Cardiac muscle cell (in vitro differentiated cells and primary cell): ENCODE measurements at places on chromosomes 13 and 19.

- DNase-seq = no peak
Measured at GRCh38 chr19:48676487-48676886, 3.7 kb upstream of the NTN5 start.

- no peak for DNase-seq
Measured at GRCh38 chr13:105118426-105118985, 1417.0 kb downstream of the EFNB2 start.

DNA sequence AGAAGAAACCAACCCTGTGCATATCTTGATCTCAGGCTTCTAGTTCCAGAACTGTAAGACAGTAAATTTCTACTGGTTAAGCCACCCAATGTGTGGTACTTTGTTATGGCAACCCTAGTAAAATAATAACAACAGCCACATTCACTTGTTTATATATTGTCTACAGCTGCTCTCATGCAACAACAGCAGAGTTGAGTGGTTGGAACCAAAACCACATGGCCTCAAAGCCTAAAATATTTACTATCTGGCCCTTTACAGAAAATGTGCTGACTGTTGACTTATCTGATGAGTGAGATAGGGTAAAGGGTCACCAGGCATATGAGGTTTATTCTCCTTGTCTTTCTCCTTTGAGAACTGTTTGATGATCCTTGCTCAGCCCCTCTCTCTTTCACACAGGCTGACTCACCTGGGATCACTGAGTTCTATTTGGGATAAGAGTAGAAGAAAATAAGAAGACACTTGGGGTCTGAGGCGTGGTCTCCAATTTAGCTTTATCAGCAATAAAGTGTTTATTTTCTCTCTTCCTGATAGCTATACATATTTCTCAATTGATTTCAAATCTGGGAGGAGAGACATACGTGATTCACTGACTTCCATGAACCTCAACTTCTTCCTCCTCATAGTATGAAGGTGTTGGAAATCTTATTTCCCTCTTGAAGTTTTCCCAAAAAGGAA, 227.5 kb upstream of the STARD13 start:
- DNase-seq = no peak

GRCh38 chr13:66264971-66265370, 965.2 kb downstream of the PCDH9 start:
- no peak for DNase-seq

GRCh38 chr19:33054623-33055022, 10.1 kb downstream of the RHPN2 start:
- no peak for DNase-seq

- peak; percentile 18 for DNase-seq
Measured at GRCh38 chr13:67273001-67273400, 42.9 kb upstream of the PCDH9 start.

- DNase-seq = no peak
Measured at GRCh38 chr13:44912278-44913016, 76.8 kb downstream of the NUFIP1 start.

- no peak for DNase-seq
Measured at GRCh38 chr19:38385804-38386257, 2.0 kb downstream of the GGN start.

DNA sequence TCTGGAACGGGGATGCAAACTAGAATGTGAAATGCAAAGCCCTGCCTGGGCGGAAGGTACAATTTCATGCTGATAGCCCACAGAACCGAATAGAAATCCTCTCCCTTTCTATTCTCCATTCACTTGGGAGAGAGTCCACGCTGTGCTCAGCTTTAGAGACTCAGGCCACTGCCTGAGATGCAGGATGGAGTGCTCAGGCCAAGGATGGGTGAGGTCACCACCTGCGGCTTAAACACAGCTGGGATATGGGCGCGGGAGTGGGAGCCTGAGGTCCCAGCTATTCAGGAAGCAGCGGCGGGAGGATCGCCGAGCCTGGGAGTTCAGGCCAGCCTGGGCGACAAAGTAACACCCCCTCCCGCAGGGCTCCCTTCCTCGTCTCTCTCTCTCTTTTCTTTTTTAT, 446 bp upstream of the ZNF83 start:
- DNase-seq = no peak

DNA sequence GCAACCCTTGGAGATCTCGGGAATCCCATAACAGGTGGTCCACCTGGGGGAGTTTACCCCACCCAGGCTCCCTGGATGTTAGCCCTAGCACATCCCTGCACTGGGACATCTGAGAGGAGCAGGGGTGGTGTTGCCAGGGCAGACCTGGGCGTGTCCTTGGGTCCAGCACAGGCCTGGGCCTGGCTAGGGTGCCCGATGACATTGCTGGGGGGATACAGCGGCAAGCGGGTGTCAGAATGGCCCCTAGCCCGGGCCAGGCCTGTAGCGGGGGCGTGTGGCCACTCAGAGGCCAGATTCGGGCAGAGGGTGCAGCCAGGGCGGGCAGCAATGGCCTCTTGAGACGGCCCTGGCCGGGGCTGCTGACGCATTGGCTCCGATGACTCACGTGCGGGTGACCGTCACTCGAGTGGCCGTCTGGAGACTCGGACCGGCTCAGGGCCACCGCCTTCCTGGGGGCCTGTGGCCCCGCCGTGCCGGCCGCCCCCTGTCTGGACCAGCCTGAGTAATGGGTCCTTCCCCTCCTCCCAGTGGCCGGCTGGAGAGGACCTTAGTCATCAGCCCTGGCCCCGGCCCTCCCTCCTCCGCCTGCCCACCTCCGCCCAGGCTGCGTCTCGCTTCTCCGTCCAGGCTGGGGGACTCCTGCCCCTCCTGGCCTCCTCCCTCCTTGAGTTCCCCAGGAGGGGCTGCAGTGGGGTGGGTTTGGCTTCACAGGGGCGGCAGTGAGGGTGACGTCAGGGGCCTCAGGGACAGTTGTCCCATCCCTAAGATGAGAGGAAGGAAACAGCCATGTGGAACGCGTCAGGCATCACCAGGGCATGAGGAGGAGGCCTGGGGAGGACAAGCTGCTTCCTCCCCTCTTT, 23.2 kb upstream of the CRTC1 start:
- peak; percentile 44 for DNase-seq

GRCh38 chr13:114118511-114119123, 13.8 kb downstream of the RASA3 start:
- DNase-seq = no peak

- DNase-seq = peak; percentile 74
Measured at GRCh38 chr19:33796164-33796875, at the start of gene KCTD15. TSS of gene KCTD15 (plus strand) at chr19:33796870. CDS start at chr19:33800455, 3,585 bp downstream.

- no peak for DNase-seq
Measured at GRCh38 chr19:30263830-30264381, 108.3 kb upstream of the ZNF536 start.

- peak; percentile 82 for DNase-seq
Measured at GRCh38 chr13:114099191-114099590, 33.2 kb downstream of the RASA3 start.

GRCh38 chr19:58325311-58326022, 1.3 kb upstream of the ZSCAN22 start:
- DNase-seq = no peak

GRCh38 chr13:52001120-52001731, 10.0 kb downstream of the ATP7B start:
- DNase-seq = peak; percentile 56

DNA sequence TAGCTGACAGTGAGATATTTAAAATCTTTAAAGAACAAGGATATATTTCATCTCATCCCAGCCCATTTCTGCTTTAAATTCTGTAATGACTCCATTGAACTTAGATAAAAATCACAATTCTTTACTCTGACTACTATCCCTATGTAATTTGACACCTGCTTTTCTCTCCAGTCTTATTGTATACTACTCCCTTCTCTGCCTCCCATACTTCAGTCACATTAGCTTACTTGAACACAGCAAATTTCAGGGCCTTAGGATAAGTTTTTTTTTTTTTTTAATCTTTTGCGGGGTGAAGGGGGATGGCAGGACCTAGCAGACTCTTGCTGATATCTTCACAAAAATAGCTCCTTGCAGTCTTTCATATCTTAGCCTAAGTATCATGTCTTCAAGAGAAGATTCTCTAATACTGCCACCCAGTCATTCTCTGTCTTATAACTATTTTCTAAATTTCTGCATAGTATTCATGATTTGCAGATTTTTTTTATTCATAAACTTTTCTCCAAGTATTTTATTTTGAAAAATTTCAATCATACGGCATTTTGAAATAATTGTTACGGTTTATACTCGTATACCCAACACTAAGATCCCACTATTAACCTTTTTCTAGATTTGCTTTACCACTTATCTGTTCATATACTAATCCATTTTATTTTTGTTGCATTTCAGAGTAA, 151.4 kb downstream of the PCCA start:
- no peak for DNase-seq

- DNase-seq = no peak
Measured at GRCh38 chr13:60402022-60402421, 5.0 kb downstream of the TDRD3 start.

DNA sequence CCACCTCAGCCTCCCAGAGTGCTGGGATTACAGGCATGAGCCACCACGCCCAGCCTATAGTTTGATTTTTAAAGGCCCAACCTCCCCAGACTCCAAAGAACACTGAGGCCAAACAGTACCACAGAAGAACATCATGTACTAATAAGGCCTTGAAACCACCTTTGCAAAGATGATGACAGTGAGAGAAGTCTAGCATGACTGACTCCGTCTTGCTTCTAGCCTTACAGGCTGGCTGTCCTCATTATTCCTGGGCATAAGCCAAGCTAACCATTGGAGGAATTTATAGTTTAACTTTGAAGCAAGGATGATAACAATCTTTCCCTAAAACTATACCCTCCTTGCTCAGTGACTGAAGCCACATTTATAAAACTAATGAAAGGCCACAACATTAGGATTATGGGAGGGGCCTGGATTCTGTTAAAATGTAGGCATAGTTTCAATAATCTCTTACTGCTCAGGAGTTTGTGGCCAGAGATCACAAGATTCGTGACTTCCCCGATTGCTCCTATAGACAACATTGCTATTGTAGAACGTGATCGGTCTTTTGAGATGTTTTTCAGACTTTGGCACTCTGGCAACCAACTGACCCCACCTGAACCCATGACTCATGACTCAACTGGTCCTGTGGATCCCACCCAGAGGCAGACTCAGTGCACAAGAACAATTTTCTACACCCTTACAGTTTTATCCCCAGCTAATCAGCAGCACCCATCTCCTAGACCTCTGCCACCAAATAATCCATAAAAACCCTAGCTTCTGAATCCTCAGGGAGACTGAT, 17.6 kb downstream of the GPR42 start:
- no peak for DNase-seq

GRCh38 chr19:48444129-48444935, 1.5 kb upstream of the GRWD1 start:
- DNase-seq = no peak

GRCh38 chr19:50654882-50655281, 5.6 kb downstream of the C19orf81 start:
- DNase-seq = no peak

- DNase-seq = peak; percentile 76
Measured at GRCh38 chr13:113616991-113617749, 32.6 kb downstream of the TFDP1 start.

GRCh38 chr19:9967326-9967725, 31.0 kb upstream of the OLFM2 start:
- peak; percentile 33 for DNase-seq

DNA sequence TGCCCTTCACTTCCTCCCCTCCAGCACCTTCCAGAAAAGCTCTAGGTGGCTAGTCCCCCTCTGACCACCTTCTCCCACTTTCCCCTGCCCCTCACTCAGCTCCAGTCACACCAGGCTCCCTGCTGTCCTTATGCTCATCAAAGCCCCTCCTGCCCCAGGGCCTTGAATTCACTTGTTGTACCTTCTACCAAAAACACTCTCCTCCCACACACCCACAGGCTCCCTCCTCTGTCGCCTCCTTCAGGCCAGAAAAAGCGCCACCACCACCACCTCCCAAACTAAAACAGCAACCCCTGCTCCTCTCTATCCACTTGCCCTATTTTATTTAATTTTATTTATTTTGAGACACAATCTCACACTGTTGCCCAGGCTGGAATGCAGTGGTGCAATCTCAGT, 4.8 kb upstream of the CEACAM16 start:
- no peak for DNase-seq

DNA sequence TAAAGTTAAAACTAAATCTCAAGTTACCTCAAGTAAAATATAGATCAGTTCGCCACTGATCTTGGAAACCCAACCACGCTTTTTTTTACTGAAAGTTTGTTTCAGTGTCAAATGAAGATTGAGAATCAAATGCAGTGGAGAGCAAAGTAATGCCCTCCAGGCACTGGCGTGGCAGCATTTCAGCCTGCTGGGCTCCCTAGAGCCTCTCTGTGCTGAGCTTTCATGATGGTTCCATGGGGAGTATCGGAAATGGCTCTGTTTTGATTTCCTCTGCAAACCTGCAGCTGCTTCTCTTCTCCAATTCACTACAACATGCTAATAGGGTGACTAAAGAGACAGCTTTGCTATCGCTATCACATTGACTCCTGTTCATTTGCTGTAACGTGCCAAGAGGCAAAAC, 141.6 kb downstream of the FGF14 start:
- no peak for DNase-seq

DNA sequence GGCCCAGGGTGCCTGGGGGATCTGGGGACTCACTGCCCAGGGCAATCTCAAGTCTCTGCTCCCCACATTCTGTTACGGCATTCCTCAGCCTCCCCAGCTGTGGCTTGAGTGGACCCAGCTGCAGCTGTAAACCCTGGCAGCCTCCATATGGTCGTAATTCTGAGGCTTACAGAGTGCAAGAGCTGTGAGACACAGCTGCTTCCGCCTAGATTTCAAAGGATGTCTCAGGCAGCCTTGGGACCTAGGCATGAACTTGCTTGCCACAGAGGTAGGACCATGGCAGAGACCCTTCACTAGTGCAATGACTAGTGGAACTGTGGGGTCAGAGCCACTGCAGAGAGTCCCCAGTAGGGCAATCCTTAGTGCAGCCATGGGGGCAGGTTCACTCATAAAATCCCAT, 297.5 kb downstream of the ENOX1 start:
- no peak for DNase-seq

GRCh38 chr13:85541476-85541875, 257.7 kb downstream of the SLITRK6 start:
- no peak for DNase-seq

DNA sequence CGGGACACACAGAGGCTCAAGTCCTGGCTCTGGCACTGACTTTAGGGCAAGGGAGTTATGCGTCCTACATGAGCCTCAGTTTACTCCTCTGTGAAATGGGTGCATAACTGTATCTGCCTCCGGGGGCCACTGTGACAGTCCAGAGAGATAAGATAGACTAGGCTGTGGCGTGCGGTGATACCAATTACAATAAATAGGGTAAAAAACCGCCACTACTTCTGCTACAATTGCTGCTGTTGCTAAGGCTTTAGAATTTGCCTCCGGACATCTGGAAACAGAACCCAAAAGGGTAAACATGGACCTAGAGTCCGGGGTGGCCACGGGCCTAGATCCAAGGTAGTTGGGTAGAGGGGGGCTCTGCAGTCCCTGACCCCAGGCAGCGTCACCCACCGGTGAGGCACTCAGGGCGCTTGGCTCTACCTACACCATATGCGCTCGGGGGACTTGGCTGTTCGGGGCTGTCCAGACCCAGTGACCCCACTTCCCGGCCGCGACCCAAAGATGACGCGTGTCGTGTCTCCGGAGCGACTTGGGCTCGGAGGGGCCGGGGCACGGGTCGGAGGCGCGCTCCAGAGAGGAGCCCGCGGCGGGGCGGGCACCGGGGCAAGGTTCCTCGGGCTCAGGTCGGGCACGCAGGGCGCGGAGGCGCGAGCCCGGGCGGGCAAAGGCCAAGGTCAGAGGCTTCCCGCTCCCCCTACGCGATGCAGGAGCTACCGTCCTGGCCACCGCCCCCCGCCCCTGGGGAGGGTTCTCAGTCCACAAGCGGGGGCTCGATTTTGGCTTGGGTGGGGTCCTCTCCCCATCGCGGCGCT, 1.1 kb downstream of the INSR start:
- DNase-seq = peak; percentile 5
